ENCODE measurements at places on chromosomes 5 and 9. TPM values are rescaled to one million over a fixed set of nuclear protein-coding genes. Genes with fewer than 3 reads are reported as not detected.

Gene ENTPD8
- polyA plus RNA-seq: 0.68 TPM

Gene HIGD2A
- 120 TPM for polyA plus RNA-seq

Gene SV2C
- 1.3 TPM for polyA plus RNA-seq

Gene ARL14EPL
- not detected for polyA plus RNA-seq

Gene ENHO
- 1.7 TPM for polyA plus RNA-seq

Gene LCN12
- polyA plus RNA-seq: 47.3 TPM

DNA sequence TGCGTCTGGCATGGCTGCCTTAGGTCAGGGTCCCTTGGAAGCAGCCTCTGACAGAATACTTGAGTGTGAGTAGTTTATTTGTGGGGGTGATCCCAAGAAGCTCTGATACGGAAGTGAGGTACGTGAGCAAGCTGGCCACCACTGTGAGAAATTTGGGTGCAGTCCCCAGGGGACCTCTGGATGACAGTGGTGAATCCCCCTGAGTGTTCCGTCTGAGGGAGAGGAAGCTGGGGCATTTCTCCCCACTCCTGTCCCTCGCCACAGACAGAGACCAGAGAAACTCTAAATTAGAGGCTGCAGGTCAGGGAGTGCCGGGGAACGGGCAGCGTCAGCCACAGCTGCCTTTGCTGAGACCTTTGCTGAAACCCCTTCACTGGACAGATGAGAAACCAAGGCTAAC is 155.9 kb upstream of the COL5A1 start:
- DNase-seq: no peak

GRCh38 chr5:33474004-33474403 is 33.2 kb downstream of the TARS1 start:
- DNase-seq: no peak

DNA sequence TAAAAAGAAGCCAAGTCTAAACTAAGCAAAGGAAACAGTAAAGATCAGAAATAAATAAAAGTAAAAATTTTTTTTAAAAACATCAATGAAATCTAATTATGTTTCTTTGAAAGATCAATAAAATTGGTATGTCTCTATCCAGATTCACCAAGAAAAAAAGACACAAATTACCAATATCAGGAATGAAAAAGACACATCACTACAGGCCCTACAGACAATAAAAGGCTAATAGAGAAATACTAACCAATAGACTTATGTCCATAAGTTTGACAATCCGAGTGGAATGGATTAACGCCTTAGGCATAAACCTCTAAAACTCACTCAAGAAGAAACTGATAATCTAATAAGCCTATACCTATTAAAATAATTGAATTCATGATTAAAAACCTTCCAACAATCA is 12.4 kb downstream of the BRD3OS start:
- no peak for DNase-seq

- no peak for DNase-seq
Measured at GRCh38 chr9:118992813-118993794, 376.1 kb downstream of the BRINP1 start.

GRCh38 chr9:92181296-92181695 is 66.1 kb upstream of the SPTLC1 start:
- no peak for DNase-seq

- no peak for DNase-seq
Measured at GRCh38 chr9:123399803-123400378, 43.9 kb downstream of the CRB2 start.

DNA sequence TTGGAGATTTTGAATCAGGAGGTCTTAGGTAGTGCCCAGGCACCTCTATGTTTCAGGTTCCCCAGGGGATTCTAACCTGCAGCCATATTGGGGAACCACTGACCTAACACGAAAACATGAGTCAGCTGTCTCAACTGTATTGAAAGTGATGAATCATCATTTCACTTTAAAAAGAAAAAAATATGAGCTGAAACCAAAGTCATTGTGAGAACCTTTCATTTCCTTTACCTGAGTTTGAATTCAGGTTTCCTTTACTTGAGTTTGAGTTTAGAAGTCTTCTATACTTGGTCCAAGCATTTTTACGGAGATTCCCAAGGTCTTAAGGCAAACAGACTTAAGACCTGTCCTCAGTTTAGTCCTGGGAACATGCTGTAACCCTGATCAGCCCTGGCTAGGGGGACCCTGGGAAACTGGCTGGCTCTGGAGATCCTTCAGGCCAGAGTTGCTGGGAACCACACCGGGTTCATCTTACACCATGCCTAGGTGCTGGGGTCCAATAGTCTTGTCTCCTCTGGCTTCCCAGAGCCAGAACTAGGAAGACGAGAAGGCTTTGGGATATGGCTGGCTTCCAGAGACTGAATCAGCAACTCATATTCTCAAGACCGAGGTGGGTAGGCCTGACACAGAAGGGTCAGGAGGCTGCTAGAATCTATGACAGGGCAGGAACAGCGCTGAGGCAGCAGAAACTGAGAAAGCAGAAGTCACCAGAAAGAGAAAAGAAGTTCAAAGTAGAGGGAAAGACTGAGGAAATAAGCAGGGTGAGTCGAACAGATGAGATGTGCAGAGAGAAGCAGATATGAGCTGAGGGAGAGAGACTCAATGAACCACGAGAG is 16.4 kb upstream of the PDCD1LG2 start:
- DNase-seq: no peak
